ENCODE measurements at places on chromosomes 6 and 20.

GRCh38 chr6:148735989-148736388 lies 10.8 kb upstream of the UST start:
- no peak for DNase-seq

DNA sequence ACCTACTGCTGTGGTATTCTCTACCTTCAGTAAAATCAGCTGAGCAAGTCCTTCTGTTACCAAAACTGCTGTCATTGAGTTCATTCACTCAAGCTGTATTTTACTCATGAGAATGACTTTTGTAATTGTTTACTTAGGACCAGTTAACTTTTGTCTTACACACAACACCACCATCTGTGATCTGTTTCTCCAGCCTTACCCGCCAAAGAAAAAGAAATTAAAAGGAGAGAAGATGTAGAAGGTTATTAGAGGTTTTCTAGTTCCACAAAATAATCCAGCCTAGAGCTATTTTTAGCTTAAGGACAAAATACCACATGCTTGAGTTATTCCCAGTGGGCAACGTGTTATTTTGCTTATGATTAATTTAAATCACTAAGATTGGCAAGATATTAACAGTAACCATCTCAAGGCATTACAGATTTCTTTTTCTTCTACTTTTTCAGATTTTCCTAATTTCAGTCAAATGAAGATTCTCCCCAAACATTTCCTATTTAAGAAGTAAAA lies 38.2 kb downstream of the FAM8A1 start:
- no peak for DNase-seq

DNA sequence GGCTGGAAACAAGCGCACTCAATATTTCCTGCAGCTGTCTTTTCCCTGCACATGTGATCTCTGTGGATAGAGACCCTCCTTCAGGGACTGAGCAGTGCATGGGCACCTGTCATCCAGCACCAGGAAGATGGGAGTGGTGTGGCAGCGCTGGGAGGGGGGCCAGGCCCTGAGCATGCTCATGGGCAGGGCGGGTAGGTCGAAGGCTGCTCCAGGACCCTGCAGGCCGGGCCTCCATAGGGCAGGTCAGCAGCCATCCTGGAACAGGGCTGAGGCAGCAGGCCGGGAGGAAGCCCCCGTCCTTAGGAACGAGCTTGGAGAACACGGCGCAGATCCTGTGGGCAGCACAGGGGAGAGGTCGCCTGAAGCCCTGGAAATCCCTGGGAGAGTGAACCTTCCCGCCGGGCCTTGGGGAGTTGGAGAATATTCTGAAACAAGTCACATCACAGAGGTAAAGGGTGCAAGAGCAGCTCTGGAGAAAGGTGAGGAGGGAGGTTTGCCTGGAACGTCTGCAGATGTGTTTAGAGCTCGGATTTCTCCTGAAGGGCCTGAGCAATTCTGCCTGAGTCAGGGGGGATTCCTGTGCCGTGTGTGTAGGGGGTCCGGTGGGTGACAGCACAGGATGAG lies 133.2 kb downstream of the SMOC2 start:
- DNase-seq = no peak

GRCh38 chr20:48102931-48103660 lies 317.8 kb upstream of the SULF2 start:
- no peak for DNase-seq

GRCh38 chr6:83893024-83893423 lies 33.5 kb downstream of the CYB5R4 start:
- no peak for DNase-seq

DNA sequence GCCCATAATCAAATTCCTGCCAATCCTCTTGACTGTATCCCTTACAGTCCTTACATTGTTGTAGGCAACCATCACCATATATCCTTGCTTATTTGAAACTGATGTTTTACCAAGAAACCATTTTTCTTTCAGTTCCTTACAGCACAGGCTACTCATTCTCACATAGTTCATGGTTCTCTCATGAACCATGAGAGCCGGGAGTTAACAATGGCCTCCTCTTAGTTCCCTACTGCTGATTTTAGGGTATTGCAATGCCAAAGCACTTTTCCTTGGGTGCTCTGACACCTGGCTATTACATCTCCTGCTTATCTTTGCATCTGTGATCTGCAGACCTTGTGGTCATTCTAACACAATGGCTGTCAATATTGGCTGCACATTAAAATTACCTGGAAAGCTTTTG lies 133.4 kb downstream of the MYB start:
- no peak for DNase-seq

- DNase-seq = peak; percentile 72
Measured at GRCh38 chr20:37384683-37385174, 38.8 kb downstream of the SRC start.

GRCh38 chr6:138662471-138662870 lies 111.1 kb upstream of the CCDC28A start:
- DNase-seq = no peak

GRCh38 chr6:4687989-4688947 lies 87.9 kb upstream of the CDYL start:
- DNase-seq = no peak

GRCh38 chr6:157211603-157212455 lies 111.5 kb downstream of the TMEM242 start:
- no peak for DNase-seq

- DNase-seq = no peak
Measured at GRCh38 chr6:149468179-149468578, 16.6 kb downstream of the ZC3H12D start.

DNA sequence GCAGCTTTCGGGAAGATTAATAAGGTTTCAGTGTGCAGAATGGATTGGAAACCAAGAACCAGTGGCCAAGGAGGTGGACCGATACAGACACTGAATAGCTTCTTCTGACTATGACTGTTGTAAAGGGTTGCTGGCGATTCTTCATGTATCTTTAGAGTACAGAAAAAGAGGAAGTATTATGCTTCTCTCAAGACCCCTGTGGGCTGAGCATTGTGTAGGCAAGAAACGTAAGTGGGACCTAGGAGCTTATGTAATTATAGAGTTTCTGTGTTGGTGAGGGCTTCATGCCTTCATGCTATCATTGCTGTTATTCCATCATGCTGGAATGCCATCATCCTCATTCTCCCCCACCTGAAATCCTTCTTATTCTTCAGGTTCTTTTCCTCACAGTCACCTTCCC lies 105.4 kb upstream of the AKIRIN2 start:
- no peak for DNase-seq

DNA sequence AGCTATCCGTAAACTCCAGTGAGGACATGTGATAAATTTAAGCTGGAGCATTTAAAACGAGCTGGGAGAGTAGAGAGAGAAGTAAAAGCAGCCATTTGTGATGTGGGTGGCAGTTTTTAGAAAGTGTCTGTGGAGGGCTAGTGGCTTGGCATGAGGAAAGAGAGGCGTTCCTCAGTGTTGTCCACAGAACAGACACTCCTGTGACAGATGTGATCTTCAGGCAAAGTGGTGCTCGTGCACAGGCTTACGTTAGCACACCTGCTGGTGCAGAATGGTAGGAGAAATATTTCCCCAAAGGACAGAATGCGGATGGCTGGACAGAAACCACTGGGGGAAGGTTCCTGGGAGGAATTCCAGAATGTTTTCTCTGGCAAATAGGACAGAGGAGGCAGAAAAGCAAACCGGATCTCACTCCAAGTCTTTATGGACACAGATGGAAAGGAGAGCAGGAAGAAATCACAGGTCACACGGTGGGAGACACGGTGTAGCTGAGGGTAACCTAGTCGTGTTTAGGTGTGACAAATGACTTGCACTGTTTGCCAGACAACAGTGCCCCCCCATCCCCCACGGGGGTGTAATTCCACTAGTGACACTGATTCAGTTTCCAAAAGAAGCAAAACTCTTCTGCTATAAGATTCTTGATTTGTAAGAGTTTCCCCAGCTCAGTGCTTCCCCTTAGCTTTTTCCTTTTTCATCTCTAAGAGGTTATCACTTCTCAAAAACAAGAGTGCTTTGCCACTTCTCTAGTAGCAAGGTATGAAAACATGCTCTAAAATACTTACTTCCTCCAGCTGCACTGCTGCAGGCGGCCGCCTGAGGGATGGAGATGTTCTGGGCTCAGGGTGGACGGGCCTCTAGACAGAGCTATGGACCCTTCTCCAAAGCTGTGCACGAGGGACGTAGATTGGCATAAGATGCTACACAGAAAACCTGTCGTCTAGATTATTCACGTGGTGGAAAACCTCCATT lies 293.2 kb downstream of the QKI start:
- no peak for DNase-seq

DNA sequence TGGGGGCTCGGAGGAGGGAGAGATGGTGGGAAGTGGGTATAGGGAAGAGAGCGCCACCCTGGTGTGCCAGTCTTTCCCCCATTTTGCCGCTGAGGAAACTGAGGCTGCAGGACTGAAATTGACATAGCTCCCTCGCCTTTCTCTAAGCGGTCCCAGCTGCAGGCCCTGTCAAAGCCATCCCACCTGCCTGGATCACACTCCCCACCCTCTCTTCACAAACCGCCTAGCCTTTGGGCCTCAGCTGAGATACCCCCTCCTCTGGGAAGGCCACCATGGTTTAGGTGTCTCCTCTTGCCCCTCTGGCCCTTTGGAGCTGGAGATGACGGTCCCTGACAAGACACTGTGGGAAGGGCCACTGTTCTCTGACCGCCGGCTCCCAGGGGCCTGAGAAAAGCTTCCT lies 16.9 kb downstream of the SRC start:
- no peak for DNase-seq

GRCh38 chr6:11232770-11233626 lies 530 bp upstream of the NEDD9 start:
- DNase-seq = no peak

DNA sequence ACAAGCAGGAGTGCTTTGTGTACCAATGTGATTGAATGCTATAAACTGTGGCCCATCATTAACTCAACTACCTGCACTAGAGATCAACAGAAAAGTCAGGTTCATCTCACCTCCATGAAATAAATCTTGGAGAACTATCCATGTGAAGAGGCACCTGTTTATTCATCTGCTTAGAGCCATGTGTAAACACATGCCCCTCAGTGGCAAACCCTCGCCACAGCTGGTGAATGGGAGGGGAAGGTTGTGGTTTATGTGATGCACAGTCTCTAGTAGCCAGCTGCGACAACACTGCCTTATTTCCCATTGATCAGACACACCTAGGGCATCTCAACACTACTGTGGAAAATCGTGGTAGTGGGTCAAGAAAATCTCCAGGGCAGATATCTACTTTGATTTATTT lies 640.2 kb downstream of the PTPRT start:
- no peak for DNase-seq

DNA sequence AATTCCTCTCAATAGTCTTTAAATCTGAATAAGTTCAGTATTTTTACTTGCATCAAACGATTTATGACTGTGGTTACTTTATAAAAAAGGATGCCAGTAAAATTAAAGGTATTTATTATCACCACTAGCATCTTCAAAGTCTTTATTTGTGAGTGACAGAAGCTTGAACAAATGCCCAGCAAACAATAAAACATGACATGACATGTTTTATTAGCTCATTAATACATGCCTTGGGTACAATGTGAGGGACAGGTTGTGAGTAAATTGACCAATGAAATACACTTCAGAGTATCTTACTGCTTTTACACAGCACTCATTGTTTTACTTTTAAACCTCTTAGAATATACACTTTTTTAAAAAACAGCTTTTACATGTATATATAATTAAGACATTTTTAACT lies 113.4 kb upstream of the BEND3 start:
- no peak for DNase-seq

- no peak for DNase-seq
Measured at GRCh38 chr6:99032396-99032795, 84.7 kb upstream of the FBXL4 start.

DNA sequence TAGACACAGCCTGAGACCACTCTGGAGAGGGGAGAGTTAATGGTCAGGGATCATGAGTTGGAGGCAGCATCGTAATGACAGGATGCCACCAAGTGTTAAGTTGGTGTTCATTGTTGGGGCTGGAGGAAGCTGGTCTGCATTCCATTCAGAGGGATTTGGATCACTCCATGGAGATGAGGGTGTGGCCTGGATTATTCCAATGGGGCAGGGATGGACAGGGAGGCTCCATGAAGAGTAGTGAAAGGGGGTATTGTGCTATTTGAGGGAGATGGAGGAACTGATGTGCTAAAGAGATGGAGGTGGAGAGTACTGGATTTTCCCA lies 1.1 kb downstream of the SAPCD1 start:
- no peak for DNase-seq

DNA sequence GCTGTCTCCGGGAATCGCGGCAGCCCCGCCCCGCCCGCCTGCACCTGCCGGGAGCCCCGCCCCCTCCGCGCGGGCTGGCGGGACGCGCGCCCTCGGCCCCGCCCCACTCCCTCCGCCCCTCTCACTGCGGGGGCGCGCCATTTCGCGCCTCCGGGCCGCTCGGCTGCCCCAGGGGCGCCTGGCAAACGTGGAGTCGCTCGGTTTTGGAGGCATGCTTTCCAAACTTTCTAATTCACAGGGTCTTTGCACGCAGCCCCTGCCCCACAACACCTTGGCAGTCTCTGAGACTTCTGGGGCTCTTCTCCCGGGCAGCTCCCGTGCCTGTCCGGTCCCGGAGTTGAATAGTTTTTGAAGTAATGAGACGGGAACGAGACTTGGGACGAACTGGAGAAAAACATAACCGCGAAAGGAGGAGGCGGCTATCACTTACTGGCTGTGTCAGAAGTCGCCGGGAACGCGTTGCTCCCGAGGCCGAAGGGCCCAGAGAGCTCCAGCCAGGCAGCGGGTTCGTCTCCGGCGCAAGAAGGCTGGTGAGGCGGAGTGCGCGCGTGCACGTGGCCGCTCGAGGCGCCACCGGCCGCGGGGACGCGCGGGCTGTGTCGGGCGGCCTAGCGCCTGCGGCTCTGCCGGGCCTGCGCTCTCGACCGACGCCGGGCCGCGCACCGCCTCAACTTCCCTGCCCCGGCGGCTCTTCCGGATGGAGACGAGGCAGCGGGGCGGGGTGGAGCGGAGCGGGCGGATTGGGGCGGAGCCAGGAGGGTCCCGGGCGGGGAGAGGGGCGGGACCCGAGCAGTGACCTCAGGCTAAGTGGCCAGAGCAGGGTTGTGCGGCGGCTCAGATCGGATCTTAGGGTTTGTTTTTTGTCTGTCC lies at the start of gene MCM9:
Gene MCM9, minus strand, starts transcription at position 699 of the 870 bp plus-strand sequence. CDS start 3,436 bp downstream, outside the sequence.
- DNase-seq = peak; percentile 76

GRCh38 chr6:106872049-106872448 lies 102.5 kb downstream of the CD24 start:
- no peak for DNase-seq

DNA sequence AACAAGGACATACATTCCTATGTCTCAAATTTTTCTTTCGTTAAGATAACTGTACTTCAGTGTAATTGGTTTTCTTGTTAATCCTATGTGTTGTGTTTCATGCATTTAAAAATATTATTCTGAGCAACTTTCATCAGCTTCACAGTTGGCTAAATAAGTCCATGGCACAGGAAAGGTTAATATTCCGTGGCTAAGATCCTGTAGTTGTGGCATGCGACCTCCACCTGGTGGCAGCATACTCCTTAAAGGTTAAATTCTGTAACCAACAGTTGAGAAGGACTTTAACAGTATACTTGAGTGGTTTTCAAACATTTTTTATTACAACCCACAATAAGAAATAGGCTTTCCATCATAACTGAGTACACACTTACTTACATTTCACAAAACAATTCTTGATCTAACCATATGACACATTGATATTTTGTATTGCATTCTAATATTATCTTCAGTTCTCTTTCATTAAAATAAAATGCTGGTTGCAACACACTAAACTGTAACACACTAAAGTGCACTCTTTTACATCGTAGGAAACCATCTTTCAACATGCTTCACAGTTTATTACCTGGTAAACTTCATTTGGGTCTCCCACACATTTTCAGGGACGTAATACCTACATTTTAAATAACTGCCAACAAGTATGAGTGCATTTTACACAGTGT lies 118.3 kb downstream of the SLX4IP start:
- DNase-seq = peak; percentile 29

- DNase-seq = no peak
Measured at GRCh38 chr6:79413562-79414002, 123.6 kb downstream of the LCA5 start.

- no peak for DNase-seq
Measured at GRCh38 chr6:145315982-145316600, 419.2 kb downstream of the EPM2A start.

All from stimulated activated CD4-positive, alpha-beta T cell treated with anti-CD3 and anti-CD28 coated beads, TNF-alpha, amount 100 ng/mL, for 48 hours (primary cell).